PC-9 (cell line): ENCODE measurements at places on chromosomes 1 and 21.

DNA sequence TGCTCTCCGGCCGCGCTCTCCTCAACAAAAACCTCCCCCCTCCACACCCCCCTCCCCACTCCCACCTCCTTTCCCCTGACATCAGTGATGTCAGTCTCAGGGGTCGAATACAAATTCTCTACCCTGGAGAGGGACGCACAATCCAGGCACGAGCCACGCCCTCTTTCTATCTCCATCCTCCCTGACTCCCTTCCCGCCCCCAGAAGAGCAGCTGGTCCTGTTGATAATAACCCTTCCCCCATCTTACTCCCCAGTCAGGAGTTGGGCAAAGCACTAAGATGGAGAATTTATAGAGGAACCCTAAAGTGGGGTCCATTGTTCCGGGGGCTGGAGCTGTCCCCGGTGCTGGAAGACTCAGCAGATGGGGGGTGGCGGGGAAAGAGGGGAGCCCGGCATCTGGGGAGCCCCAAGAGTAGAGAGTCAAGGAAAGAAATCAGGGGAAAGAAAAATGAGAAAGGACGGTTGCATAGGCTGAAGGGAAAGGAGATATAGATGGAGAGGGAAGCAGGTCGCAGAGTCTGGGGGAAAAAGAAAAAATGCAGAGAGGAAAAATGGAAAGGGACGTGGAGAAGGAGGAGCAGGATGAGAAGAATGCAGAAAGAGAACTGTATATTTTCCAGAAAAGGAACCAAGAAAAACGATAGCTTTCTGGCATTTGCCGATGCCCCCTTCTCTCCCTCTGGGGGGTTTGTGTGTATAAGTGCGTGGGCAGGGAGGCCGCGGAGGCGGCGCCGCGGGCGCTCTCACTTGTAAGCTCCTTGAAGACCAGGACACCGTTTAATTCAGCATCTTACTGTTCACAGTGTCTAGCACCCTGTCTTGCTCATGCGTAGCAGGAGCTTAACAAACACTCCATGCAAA is at the start of gene CELF3:
Gene CELF3, minus strand, starts transcription at position 33 of the 861 bp plus-strand sequence. CDS start 783 bp downstream, outside the sequence.
- H3K27ac ChIP-seq: no peak within 1 kb of the TSS
- H3K4me1 ChIP-seq: no peaks in the 10 kb centered on the region
- no peak for DNase-seq

DNA sequence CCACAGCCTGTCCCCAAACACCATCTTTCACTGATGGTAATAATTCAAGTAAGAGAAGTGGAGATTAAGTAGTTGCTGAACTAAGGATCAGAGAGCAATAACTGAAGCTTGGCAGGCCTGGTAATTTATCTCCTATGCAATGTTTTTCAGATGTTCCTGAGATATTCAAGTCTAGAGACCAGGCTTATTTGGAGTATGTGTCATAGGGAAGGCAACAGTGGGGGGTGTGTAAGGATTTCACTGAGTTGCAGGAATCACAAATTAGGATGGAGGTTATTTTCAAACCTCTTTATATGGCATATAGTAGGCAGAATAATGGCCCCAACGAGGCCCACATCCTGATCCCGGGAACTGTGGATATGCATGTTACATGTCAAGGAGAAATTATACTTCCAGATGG is 171.7 kb downstream of the KCNJ6 start:
- H3K4me3 ChIP-seq: no peak overlapping the region
- DNase-seq: no peak
- peaks cover 7% of the 10 kb centered on the region; the same call in 1 of the 2 replicates for H3K27me3 ChIP-seq
- H3K4me1 ChIP-seq: no peaks in the 10 kb centered on the region

GRCh38 chr1:151514366-151514765 is 3.2 kb downstream of the CGN start:
- peak overlapping the region; percentile 96 for H3K27ac ChIP-seq
- H3K4me1 ChIP-seq: peaks cover 59% of the 10 kb centered on the region
- H3K27me3 ChIP-seq: no peaks in the 10 kb centered on the region
- H3K36me3 ChIP-seq: 0 out of 2 replicates have a peak, but pooled peaks cover 6% of the 10 kb centered on the region
- DNase-seq: peak; percentile 41
- H3K4me3 ChIP-seq: peak overlapping the region; percentile 62

DNA sequence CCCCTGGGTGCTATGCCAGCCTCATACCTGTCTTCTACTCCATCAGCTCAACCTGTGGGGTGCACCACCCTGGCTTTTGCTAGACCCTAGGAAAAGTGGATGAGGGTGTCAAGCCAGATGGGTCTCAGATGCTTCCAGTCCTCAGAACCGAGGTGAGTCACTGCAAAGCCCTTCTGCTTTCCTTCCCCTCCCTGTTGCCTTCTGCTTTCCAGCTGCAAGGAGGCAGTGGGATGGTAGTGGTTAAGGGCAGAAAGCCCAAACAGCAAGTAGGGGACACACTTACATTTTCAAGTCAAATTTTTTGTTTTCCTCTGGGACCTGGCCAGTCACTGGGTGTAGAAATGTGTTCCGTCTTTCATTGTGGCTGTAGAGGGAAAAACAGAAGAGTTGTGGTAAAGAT is 60.7 kb upstream of the GOLT1A start:
- DNase-seq: no peak
- H3K4me1 ChIP-seq: peaks cover 9% of the 10 kb centered on the region; the same call in 1 of the 2 replicates
- H3K27ac ChIP-seq: no peak overlapping the region
- H3K27me3 ChIP-seq: no peaks in the 10 kb centered on the region
- no peak overlapping the region for H3K4me3 ChIP-seq

DNA sequence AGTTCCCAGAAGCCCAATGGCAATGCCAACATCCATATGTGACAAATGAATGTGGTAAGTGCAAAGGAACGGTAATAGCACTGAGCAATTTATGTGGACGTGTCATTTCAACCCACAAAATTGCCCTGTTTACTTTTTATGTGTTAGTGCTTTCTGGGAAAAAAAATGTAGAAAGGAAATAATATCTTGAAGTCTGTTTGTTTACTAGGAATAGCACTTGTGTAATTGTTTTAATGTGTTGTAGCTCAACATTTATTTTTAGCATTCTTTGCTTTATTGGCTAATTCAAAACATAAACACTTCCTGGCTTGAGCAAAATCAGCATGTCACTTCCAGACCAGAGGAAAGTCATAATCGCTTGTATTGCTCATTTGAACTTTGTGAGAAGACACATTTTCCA is 224.8 kb upstream of the KCNK2 start:
- no peaks in the 10 kb centered on the region for H3K36me3 ChIP-seq
- H3K27ac ChIP-seq: no peak overlapping the region
- DNase-seq: no peak
- H3K4me3 ChIP-seq: no peak overlapping the region

- DNase-seq: peak; percentile 59
- H3K27me3 ChIP-seq: no peaks in the 10 kb centered on the region
- H3K4me3 ChIP-seq: no peak overlapping the region
- H3K36me3 ChIP-seq: no peaks in the 10 kb centered on the region
- no peak overlapping the region for H3K27ac ChIP-seq
These were observed 14.4 kb downstream of the TMPRSS3 start for GRCh38 chr21:42381347-42381984.

DNA sequence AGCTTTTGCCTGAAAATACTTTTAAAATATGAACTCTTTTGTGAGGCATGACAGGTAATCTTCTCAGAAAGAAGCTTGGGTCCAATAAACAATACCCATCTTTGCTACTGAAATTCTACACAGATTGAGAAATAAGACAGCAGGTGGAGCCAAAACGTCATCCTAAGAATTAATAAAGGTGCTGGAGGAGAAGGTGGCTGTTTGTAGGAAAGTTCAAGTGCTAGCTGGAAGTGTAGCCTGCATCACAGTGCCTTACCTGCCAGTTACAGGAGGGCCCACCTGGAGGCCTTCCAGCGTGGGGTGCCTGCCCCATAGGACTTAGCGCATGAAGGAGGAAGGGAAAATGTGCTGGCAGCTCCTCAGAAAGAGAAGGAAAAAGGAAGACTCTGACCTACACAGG is 93.7 kb downstream of the TTC3 start:
- H3K4me1 ChIP-seq: no peaks in the 10 kb centered on the region
- no peak overlapping the region for H3K27ac ChIP-seq
- DNase-seq: no peak
- H3K4me3 ChIP-seq: no peak overlapping the region
- no peaks in the 10 kb centered on the region for H3K27me3 ChIP-seq
- no peaks in the 10 kb centered on the region for H3K36me3 ChIP-seq

DNA sequence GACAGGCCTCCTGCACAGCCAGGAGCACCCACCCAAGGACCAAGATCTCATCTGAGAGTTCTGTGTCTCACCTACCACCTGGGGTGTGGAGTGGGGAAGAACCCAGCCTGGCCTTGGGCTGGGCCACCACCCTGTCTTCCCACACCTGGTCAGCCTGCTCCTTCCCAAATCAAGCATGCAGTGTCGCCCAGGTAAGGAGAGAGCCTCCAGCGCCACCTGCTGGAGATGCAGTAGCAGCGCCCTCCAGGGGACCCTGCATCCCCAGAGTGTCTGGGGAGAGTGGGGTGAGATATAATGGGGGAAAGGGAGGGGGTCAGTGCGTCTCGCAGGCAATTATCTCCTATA is 32.3 kb downstream of the KIAA2013 start:
- no peaks in the 10 kb centered on the region for H3K4me1 ChIP-seq
- peak; percentile 68 for DNase-seq
- H3K27ac ChIP-seq: no peak overlapping the region
- no peaks in the 10 kb centered on the region for H3K27me3 ChIP-seq

- H3K27ac ChIP-seq: no peak overlapping the region
- H3K27me3 ChIP-seq: no peaks in the 10 kb centered on the region
- H3K4me1 ChIP-seq: no peaks in the 10 kb centered on the region
- no peak for DNase-seq
- H3K36me3 ChIP-seq: no peaks in the 10 kb centered on the region
These were observed 494.5 kb upstream of the PBX1 start for GRCh38 chr1:164064501-164064900.

GRCh38 chr1:28323720-28324119 is 5.1 kb upstream of the MED18 start:
- H3K27ac ChIP-seq: no peak overlapping the region
- H3K4me3 ChIP-seq: no peak overlapping the region
- DNase-seq: no peak
- H3K4me1 ChIP-seq: peaks cover 14% of the 10 kb centered on the region

DNA sequence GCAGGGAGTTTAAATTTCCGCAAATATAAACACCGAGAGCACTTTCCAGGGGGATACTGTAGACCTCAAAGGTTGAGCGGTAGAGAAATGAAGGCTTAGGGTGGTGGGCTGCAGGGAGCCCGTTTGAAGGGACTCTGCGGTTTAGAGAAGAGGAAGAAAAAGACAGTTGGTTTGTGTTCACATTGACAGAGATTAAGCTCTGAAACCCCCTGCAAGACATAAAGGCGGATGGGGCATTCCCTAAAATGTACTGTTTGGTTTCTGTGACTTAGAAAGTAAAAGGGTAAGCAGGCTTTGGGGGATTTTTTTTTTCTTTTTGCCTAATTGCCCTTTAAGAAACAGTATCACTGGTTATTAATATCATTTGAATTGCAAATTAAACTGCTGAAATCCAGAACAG is 1.3 kb downstream of the KAZN start:
- no peaks in the 10 kb centered on the region for H3K36me3 ChIP-seq
- H3K4me1 ChIP-seq: no peaks in the 10 kb centered on the region
- DNase-seq: no peak
- H3K27ac ChIP-seq: no peak overlapping the region

DNA sequence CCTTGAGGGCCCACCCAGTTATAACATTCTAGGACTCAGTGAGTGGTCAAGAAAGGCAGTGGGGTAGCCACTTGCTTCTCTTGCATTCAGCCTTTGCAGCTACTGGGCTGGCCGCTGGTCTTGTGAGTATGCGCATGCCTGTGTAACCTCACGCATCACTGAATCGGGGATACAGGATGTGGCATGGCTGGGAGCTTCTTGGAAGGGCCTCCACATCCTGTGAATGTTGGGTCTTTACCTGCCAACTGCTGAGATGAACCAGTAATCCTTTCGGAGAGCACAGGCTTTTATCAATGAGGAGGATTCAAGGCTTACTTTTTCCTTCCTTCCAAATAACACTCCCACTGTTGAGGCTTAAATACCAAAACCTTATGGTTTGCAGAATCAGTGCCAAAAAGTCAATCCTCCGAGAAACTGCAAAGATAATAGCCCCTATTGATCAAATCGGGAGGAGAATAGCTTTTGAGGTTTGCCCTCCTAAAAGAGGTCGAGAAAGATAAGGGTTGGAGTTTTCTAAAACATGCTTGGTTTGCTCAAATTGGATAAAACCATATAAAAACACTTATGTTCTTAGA is 198.9 kb upstream of the UBE2U start:
- H3K4me3 ChIP-seq: no peak overlapping the region
- peaks cover 59% of the 10 kb centered on the region for H3K4me1 ChIP-seq
- no peaks in the 10 kb centered on the region for H3K27me3 ChIP-seq
- DNase-seq: no peak
- H3K36me3 ChIP-seq: no peaks in the 10 kb centered on the region
